ENCODE measurements at places on chromosomes 3 and 15.
A peak's percentile ranks its signal among the peaks of the same experiment; 100 is the strongest.

DNA sequence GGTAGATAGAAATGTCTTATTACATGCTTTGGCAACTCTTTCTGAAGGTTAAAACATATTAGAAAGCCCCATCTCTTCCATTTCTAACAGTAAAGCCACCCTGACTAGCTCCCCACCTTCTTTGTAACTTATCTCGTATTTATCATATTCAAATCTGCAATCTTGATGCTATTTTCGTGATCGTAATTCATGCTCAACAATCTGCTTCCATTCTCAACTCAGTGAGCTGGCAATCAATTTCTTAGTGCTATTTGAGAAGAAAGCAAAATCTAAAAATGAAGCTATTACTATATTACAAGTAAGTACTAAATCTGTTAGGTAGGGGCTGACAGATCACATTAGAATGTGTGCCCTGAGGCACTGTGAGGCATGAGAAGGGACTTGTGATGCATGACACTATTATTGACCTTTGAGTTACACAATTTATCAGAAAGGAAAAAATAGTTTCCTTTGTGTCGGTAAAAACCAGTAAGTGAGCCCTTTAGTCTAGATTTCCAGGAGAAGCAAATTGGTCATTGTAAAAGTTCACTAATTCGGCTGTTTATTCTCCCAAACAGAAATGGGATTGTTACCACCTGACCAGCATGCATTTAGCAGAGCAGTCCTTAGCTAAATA, 379.7 kb upstream of the CNTN6 start:
- DNase-seq: peak; percentile 26

DNA sequence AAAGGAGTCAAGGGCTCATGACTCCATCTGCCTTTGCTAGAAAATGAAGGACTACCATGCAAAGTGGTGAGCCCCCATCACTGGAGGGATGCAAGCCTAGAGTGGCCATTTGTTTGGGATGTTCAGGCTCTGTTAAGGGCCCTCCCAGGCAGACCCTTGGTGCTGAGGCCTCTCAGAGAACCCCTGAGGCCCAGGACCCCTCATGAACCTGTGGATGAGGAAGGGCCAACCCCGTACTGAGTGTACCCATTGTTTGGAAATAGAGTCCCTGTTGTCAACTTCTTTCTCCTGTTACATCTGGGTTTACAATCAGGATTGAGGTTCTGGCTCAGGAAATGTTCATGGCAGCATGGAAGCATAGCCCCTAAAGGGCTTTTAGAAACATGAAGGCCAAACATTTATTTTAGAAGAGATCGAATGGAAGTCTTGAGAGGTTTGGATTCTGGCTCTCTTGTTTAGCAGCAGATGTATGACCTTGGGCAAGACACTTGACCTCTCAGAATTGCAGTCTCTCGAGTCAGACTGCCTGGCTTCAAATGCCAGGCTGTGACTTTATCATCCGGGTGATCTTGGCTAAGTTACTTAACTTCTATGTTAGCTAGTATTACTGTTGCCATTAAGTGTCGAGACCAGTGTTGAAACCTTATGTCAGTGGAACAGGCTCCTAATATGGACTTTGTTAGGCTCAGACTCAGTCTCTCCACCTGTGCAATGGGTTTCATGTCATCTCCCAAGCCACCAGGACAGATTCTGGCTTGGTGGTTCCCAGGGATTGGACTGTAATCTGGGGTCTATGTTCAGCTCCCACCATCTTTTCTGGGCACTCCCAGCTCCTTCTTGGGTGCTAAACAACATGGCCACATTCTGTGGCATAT, 12.4 kb downstream of the ITGA11 start:
- DNase-seq: no peak

DNA sequence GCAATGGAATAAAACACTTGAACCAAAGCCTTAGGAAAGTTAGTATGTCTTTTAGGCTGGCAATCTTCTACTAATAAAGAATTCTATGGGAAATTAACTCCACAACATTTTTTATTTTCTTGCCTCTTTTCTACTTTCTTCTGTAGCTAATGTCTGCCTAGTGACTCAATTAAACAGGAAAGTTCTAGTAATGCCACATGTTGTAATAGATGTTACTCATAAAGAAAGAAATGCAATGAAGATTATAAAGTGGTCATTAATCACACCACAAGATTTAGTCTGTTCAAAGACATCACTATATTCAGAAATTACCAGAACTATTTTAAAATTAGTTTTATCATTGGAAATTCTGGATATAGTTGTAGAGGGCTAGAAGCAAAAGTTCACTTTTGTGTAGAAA, 329.7 kb downstream of the SI start:
- no peak for DNase-seq

DNA sequence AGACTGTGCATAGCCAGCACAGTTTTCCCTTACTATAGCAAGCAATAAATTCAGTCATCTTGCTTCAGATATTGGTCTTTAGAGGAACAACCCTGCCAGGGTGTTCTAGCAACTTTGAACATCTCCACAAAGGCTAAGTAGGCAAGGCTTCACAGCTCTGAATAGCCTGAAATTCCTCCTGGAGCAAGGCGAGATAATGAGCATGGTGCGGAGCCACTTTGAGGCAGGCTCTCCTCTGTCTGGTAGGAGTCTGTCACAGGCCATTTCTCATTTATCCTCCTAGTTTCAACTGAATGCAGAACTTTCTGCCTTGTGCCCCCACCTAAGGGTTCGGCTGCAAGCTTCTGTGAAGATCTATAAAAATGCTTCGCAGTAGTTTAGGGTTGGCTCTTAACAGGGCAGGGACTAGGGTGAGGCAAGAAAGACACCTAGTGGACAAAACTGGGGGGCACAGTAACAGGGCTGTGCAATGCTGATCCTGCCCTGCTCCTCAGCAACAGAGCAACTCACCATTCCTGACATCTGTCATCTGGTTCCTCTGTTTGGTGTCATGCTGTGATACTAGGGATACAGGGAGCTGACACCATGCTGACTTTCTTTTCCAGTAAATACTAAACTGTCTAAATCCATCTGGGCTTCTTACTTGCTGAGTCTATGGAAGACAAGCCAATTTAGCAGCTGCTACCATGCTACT, 16.6 kb upstream of the EHHADH start:
- no peak for DNase-seq

DNA sequence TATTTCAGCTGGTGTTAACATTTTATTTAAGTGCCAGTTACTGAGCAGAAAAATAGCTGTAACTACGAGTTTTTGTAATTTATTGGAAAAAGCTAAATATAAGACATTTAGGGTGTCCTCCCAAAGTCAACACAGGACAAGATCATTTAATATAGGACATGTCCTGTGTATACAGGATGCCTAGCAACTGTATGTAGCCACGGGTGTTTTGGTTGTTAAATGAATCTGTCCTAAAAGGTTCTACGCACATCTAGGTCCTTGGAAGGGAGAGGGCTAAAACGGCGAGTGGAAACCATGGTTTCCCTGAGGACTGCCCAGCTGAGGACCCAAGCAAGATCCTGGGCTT, 565 bp upstream of the ZNF621 start:
- DNase-seq: no peak

- no peak for DNase-seq
Measured at GRCh38 chr3:87179642-87180041, 47.5 kb upstream of the CHMP2B start.

- DNase-seq: no peak
Measured at GRCh38 chr3:136728473-136728872, 23.7 kb downstream of the STAG1 start.

GRCh38 chr3:108200024-108200423, 22.2 kb downstream of the IFT57 start:
- no peak for DNase-seq

- no peak for DNase-seq
Measured at GRCh38 chr15:100348578-100348977, 6.8 kb upstream of the ADAMTS17 start.

- DNase-seq: peak; percentile 92
Measured at GRCh38 chr3:186589856-186590579, 19.5 kb downstream of the DNAJB11 start.

DNA sequence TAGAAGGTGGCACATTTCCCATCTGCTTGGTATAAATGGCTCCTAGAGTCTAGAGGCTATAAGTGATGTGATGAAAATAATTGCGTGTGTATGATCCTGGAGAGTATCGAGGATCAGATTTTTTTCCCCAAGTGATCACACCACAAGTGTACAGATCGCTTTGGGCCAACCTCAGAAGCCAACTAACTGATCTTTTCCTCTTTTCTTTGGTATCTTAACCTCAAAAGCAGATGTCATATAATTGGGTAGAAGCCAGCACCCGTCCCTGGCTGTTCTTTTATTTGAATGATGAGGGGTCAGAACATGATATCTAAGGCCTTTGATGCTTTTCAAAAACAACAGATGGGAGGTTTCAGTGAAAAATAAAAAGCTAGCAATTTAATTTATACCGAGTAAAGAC, 3.3 kb downstream of the P2RY14 start:
- no peak for DNase-seq

All from epithelial cell of prostate (primary cell).